ENCODE measurements at places on chromosomes 5 and 9. TPM values are rescaled to one million over a fixed set of nuclear protein-coding genes. Genes with fewer than 3 reads are reported as not detected.

S100Z gene
- total RNA-seq: not detected

MCTP1 gene
- total RNA-seq: 30.7 TPM

DNLZ gene
- total RNA-seq: 10.4 TPM

ROPN1L gene
- 12.0 TPM for total RNA-seq

UNC13B gene
- 26.5 TPM for total RNA-seq

ATOSB gene
- total RNA-seq: 19.4 TPM

NXNL2 gene
- total RNA-seq: 1.4 TPM

DOCK2 gene
- 8.1 TPM for total RNA-seq

STING1 gene
- 9.9 TPM for total RNA-seq

ARAP3 gene
- total RNA-seq: 4.8 TPM

RIGI gene
- 8.5 TPM for total RNA-seq

ACTL7A gene
- not detected for total RNA-seq

ANKRD18A gene
- total RNA-seq: 11.3 TPM

GLRA1 gene
- 5.5 TPM for total RNA-seq

PHPT1 gene
- total RNA-seq: 99.7 TPM

C9orf57 gene
- total RNA-seq: not detected

TAF11L12 gene
- total RNA-seq: not detected

NRARP gene
- total RNA-seq: 5.8 TPM

SLC38A9 gene
- total RNA-seq: 64.8 TPM

IFNA10 gene
- total RNA-seq: not detected

BHMT2 gene
- 1.2 TPM for total RNA-seq

PKD2L2 gene
- 0.46 TPM for total RNA-seq

MOCS2 gene
- total RNA-seq: 55.4 TPM

OMD gene
- 1.6 TPM for total RNA-seq

NDFIP1 gene
- 231 TPM for total RNA-seq

AFAP1L1 gene
- total RNA-seq: 5.5 TPM

LCN10 gene
- not detected for total RNA-seq

PTGDS gene
- total RNA-seq: 93.2 TPM

IRGM gene
- not detected for total RNA-seq

OCLN gene
- total RNA-seq: 12.0 TPM

PCDHGB4 gene
- 14.8 TPM for total RNA-seq

ARID3C gene
- 0.69 TPM for total RNA-seq

FSD1L gene
- 103 TPM for total RNA-seq

FOXD4L5 gene
- 0.46 TPM for total RNA-seq

FXN gene
- 4.4 TPM for total RNA-seq

SLC46A2 gene
- not detected for total RNA-seq

MYORG gene
- total RNA-seq: 6.2 TPM

GRM6 gene
- total RNA-seq: 0.23 TPM

GPR21 gene
- total RNA-seq: 14.3 TPM

SPTAN1 gene
- total RNA-seq: 867 TPM

BAAT gene
- 0.23 TPM for total RNA-seq

WNT8A gene
- total RNA-seq: 0.23 TPM

ECSCR gene
- 11.3 TPM for total RNA-seq

OR13C9 gene
- 0.46 TPM for total RNA-seq

PSD2 gene
- total RNA-seq: 36.9 TPM
